NCI-H1694 treated with DMSO at 0.1 percent for 48 hours (cell line): ENCODE measurements at places on chromosomes 16 and 17.
A peak's percentile ranks its signal among the peaks of the same experiment; 100 is the strongest.

DNA sequence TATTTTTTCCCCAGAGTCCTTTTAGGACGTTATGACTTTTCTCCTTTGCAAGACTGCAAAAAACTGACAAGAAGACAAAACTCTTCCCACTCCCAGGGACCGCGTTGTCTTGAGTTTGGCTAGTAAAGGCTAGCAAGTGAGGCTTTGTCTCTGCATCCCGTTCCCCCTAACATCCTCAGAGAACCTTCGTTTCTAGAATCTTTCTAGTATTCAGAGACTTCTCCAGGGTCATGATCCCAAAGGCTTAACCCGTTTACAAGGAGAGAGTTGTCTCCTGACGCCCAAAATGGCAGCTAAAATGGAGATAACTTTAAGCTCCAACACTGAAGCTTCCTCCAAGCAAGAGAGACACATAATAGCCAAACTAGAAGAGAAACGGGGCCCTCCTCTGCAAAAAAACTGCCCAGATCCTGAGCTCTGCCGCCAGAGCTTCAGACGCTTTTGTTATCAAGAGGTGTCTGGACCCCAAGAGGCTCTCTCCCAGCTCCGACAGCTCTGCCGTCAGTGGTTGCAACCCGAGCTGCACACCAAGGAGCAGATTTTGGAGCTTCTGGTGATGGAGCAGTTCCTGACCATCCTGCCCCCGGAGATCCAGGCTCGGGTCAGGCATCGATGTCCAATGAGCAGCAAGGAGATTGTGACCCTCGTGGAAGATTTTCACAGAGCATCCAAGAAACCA is 843 bp downstream of the ZNF174 start:
- no peak for DNase-seq

DNA sequence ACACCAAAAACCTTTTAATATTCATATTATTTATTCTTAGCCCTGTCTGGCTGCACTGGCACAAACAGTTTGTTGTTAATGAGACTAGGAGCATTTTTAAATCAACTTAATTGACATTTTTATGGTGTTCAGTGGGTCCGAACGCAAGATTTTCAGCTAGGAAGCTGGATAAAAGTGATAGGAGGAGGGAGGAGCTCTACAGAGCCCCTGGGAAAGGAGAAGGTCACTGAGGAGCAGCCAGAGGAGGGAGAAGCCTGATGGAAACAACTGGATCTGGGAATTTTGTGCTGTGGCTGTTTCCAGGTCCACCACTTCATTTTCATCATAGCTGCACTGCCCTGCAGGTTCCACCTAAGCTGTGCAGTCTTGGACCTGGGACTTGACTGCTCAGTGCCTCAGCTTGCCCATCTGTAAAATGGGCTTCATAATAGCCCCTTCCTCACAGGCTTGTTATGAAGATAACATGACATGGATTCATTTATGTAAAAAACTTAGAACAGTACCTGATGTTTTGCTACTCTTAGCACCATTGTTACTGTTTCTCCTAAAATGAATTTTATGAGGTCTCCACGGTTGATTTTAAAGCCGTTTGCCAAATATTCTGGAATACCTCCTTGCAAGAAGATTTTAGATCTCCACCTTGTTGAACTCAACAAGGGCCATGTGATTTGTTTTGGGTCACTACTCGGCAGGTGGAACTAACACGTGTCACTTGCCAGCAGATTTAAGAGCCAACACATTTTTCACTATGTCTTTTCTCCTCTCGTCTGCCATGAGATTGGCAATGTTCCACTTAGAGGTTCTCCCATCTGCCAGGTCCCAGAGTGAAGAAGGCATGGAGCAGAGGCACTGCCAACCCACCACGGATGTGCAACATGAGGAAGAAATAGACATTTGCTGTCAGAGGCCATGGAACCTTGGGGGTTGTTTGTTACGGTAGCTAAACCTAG is 18.7 kb upstream of the GRIN2A start:
- DNase-seq = peak; percentile 39

- peak; percentile 28 for DNase-seq
Measured at GRCh38 chr17:16407911-16408588, 7.3 kb upstream of the TRPV2 start.

- no peak for DNase-seq
Measured at GRCh38 chr17:39240631-39241030, 14.9 kb upstream of the STAC2 start.

DNA sequence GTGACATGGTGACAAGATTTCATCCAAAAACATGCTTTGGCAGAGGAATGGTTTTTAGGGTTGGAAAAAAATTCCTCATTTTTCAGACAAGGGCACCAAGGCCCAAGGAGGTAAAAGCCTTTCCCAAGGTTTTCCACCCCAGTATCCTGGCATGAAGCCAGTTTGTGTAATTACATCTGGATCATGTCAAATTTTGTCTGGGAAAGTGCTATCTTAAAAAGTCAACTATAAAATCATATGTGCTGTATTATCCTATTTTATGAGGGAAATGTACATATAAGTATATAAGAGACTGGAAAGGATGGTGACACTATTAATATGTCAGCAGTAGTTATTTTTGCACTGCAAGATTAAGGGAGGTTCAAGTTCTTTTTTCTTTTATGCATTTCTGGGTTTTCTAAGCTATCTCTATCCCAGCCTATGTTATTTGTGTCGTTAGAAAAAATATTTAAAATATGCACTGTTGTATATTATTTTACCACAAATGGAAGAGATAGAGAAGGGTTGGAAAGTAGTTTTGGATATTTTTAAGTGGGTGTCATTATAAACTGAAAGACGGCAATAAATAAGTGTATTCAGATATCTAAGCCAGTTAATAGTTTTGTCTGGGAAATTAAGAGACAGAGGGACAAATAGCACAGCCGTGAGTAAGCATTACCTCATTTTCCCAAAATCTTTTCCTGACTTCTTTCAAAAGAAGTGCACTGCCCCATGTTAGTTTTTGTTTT is 13.5 kb upstream of the FBXO47 start:
- DNase-seq = no peak

- DNase-seq = no peak
Measured at GRCh38 chr16:25140459-25140858, 28.9 kb downstream of the LCMT1 start.

- no peak for DNase-seq
Measured at GRCh38 chr17:10613775-10614513, 43.2 kb downstream of the MYH3 start.

GRCh38 chr16:86680162-86680561 is 101.8 kb downstream of the FOXL1 start:
- DNase-seq = no peak

DNA sequence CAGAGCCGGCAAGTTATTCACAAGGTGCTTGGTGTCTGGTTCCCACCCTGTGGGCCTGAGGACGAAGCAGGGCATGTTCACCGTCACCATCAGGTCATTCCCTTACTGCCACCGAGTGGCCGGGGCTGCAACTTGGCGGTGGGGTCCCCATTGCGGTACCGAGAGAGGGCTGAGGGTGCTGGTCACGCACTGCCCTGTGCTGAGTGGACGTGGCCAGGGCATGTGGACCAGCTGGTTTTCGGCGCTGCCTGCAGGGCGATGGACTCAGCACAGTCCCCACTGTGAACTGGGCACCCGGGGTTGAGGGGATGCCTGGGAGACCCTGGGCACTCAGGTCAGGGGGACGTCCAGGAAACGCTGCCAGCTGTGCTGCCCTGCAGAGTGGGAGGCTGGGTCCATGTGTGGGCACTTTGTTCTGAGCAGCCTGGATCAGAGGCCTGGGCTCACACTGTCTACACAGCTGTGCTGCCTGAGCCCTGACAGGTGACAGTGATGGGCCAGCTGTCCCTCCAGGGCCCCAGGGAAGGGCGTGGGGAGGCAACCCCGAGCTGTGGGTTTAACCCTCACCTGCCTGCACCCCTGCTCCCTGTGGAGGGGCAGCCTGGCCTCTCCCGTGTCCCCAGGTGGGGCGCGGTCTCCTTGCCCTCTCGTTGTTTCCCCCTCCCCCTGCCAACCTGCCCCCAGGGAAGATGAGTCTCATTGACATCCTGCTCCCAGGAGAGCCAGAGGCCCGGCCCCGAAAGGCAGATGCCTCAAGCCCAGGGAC is 39.3 kb upstream of the GNG13 start:
- DNase-seq = no peak

GRCh38 chr16:87169509-87169995 is 147.6 kb downstream of the C16orf95 start:
- no peak for DNase-seq

GRCh38 chr16:85720302-85720637 is 30.6 kb downstream of the C16orf74 start:
- no peak for DNase-seq

DNA sequence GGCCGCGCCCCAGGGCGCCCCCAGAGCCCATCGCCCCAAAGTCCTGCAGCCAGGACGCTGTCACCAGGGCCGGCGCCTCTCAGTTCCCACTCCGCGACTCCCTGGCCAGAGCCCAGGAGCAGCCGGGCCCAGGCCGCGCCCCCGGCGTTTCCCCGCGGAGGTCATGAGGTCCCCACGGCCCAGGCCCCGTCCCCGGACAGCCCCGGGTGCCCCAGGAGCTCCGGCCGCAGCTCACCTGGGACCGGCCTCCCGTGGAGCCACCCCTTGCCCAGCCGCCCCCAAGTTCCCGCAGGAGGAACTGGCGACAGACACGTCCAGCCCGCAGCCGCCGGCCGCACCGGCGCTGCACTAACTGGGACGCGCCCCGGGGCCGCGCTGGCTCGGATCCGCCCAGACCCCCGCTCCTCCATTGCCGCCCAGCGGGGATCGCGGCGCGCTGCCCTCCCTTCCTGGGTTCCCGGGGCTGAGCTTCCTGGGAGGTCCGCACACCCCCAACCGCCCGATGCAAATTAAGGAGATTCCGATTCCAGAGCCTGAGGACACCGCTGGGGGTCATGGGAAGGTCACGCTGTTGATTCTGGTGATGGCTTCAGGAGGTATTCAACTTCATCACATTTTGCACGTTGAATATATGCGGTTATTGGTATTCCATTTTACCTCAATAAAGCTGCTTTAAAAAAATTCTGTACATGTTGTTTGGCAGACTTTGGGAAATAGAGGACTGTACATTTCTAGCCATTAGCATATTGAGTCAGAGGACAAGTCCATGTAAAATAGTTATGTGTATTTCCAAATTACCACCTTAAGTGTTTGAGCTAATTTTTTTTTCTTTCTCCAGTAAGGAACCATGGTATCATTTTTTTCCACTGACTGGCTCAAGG is 9.9 kb downstream of the AHSP start:
- DNase-seq = no peak

- DNase-seq = no peak
Measured at GRCh38 chr17:37259030-37259735, 116.6 kb upstream of the C17orf78 start.

- DNase-seq = no peak
Measured at GRCh38 chr17:43901861-43902589, 5.3 kb downstream of the MPP2 start.

GRCh38 chr16:85089525-85089924 is 22.7 kb downstream of the CIBAR2 start:
- DNase-seq = no peak

- no peak for DNase-seq
Measured at GRCh38 chr16:27811881-27812280, 251.6 kb downstream of the GSG1L start.

GRCh38 chr17:19517699-19518098 is 16.0 kb upstream of the SLC47A1 start:
- no peak for DNase-seq

DNA sequence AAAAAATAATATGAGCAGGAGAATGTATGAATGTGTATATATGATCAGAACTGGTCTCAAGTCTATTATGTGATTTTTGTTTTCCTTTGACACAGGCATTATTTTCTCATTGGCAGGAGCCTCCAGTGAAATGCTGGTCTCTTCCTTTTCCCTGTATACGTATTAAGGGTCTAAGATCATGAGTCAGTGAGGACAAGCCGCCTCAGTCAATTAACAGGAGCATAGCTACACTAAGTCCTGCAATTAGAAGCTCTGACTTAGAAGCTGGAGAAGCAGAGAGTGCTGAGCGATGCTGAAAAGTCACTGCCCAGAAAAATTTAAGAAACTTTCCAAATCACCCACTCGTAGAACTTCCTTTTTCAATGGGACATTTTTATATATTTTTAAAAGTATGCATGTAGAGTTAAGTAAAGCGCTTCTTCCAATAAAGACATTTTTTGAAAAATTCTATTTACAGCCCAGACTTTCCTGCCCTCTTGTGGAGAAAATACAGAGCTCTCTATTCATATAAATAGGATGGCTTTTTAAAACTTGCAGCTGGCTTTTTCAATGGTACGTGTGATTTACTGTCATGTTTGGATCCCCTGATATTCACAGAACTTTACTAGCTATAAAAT is 70.2 kb upstream of the PSMD7 start:
- peak; percentile 71 for DNase-seq

DNA sequence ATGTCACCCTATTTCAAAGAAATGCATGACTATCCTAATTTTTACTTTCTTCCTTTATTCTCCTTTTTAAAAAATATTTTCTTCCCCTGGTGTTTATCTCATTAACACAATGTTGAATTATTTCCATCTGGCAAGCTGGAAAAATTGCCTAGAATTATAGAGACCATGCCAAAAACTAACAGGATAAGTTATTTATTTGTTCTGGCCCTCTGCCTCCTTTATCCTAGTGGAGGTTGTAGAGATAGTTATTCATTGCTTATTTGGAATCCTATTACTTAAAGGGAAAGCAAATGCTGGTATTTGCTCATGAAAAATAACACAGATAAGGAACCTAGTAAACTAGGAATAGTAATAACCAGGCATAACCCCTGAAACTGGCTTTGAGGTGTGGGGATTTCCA is 684.9 kb upstream of the KIF2B start:
- no peak for DNase-seq

- DNase-seq = peak; percentile 49
Measured at GRCh38 chr16:81035398-81035974, at the start of gene ATMIN. Gene ATMIN (plus strand): TSS chr16:81035842. CDS start chr16:81035871, 29 bp downstream.

DNA sequence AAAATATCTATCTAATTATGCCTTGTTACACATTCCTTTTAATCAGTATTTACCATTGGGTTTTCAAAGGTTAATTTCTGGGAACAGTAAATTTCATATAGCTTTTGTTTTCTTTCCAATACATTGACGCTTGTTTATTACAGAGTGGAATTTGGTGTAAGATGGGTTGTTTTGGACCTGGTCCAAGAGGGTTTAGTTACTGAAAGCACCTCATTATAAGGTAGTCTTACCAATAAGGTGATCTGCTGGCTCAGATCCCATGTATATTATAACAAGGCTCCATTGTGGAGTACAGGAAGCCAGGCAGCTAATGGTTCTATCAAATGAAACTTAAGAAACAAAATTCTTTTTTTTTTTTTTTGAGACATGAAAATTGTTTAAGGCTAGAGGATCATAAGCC is 87.3 kb upstream of the NACA2 start:
- DNase-seq = no peak

- no peak for DNase-seq
Measured at GRCh38 chr17:41284043-41284442, 8.5 kb downstream of the KRTAP9-7 start.
